ENCODE measurements at places on chromosomes 16 and 17.

- no peak for DNase-seq
These were observed 4.7 kb upstream of the DDX19A start for GRCh38 chr16:70342016-70342415.

- DNase-seq: no peak
These were observed 2.6 kb upstream of the FDXR start for GRCh38 chr17:74875155-74875976.

DNA sequence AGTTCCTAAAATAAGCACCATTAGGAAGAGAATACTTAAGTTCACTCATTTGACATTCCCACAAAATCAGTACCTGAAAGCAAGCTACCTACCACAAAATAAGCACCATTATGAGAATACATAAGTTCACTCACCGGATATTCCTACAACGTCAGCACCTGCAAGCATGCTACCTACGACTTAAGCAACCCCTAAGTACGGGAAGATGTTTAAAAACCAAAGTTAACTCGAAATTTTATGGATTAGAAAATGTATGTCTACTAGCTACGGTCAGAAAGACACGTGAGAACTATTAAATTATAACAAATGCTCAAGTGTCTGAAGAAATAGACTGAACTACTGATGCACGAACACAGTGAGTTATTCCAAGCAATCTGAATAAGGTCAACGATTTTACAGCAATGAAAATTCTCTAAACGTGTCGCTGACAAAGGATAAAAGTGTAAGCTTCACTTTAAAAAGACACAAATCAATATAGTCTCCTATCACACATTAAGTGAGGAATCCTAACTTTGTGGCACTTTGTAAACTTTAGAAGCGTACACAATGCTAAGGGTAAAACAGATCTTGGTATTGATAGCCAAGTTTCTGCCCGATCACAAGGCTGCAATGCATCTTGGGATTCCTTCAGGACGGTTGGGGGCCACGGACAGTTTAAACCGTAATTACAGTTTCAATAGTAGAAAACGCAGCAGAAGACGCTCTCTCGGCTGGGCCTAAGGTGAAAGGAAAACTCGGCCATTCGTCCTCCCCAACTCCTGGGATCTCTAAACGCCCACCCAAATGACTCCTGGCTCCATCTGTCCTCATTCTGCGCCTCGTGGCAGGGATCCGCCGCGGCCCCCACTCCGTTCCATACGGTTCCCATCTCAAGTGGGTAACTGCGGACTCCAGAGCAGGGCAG lies 1.3 kb downstream of the GSPT1 start:
- peak; percentile 55 for DNase-seq

- DNase-seq: no peak
These were observed 19.4 kb upstream of the FASN start for GRCh38 chr17:82117139-82118090.

GRCh38 chr16:12010388-12011251 lies 34.1 kb downstream of the SNX29 start:
- DNase-seq: no peak

DNA sequence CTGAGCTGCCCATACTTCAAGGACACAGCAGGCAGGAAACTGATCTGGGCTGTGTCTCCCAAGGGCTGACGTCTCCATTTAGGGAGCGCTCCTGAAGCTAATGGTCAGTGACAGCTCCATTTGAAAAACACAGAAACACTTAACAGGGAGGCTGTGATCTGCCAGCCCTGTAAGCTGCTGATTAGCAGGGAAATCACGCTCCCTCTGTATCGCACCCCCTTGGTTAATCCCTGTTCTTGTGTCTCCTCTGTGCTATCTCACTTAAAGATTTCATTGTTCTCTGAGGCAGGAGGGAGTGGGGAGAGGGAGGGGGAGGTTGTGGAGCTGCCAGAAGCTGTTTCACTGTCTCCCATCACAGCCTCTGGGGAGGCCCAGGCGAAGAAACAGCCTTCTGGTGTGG lies 47.4 kb upstream of the CACNG3 start:
- no peak for DNase-seq

GRCh38 chr17:42782166-42783061 lies 2.0 kb downstream of the WNK4 start:
- peak; percentile 60 for DNase-seq

DNA sequence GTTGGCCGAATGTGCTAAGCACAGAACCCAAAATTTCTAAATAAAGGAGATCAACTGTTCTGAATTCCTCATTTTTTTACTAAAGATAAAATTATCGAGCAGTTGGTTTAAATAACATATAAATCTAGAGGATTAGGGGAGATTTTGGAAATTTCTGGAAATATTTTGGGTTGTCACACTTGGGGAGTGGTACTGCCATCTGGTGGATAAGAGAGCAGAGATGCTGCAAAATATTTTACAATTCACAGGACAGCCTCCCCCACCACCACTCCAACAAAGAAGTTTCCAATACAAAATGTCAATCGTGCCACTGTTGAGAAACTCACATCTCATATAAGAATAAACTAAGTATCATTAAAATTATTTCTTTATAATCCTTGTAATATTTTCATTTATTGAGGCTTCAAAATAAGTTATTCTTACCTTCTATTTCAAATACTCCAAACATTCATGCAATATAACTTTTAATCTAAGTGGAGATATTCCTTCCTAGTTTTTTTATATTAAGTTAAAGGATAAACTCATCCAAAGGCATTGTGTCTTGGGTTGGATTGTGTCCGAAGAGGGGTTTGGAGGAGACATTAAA lies 17.0 kb upstream of the ABCA8 start:
- DNase-seq: peak; percentile 61

GRCh38 chr17:50816271-50816670 lies 19.1 kb upstream of the WFIKKN2 start:
- no peak for DNase-seq

- no peak for DNase-seq
These were observed 24.0 kb downstream of the SMARCE1 start for GRCh38 chr17:40623419-40624210.

- DNase-seq: peak; percentile 95
These were observed 200.8 kb upstream of the KCNJ16 start for GRCh38 chr17:69874175-69874670.

GRCh38 chr17:40135817-40136216 lies 4.5 kb upstream of the CASC3 start:
- no peak for DNase-seq

- DNase-seq: no peak
These were observed 423.9 kb downstream of the UTP18 start for GRCh38 chr17:51684214-51684613.

DNA sequence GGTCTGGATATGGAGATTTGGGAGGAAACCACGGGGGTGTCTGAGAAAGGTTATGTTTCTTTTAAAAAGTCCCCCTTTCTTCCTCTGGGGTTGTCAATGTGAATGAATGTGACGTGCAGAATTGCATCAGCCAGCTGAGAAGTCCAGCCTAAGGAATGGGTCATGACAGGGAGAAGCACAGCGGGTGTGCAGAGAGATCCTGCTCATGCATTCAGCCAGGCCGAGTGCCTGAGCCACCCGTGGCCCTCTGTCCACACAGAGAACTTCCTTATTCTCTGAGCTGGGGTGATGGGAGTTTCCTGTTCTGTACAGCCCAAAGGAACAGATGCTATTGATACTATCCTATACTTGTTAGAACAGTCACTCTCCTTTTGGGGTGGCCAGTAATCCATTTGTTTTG lies 117.9 kb downstream of the CPPED1 start:
- DNase-seq: no peak
